NK-92 treated with Interleukin-12 subunit alpha and Interleukin-12 subunit beta, amount 100 ng/mL, for 24 hours (cell line): ENCODE measurements at places on chromosomes 12 and 14.

DNA sequence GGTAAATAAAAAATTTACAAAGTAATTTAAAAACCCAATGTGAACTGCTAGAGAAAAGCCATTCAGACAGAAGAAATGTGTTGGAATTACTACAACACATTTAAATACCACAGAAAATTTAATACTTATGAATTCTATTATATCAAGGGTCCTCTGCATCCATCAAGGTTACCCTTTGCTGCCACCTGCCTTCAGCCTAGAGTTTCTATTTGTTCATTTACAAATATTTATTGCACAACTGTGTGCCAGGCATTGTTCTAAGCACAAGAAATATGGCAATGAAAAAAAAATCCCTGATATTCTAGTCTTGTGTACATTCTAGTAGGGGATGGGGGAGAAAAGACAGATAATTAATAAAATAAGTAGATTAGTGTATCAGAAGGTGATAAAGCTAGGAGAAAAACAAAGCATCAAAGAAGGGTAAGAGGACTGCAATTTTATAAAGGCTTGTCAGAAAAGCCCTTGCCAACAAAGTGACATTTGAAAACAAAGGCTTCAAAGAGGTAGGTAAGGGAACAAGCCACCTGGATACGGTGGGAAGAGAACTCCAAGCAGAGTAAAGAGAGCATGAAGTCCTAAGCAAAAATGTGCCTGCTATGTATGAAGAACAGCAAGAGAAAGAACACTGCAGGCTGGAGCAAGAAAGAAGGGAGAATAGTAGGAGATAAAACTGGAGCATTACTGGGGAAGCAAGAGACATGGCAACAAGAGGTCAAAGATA is 59.1 kb upstream of the SLC6A13 start:
- DNase-seq, result no peak

DNA sequence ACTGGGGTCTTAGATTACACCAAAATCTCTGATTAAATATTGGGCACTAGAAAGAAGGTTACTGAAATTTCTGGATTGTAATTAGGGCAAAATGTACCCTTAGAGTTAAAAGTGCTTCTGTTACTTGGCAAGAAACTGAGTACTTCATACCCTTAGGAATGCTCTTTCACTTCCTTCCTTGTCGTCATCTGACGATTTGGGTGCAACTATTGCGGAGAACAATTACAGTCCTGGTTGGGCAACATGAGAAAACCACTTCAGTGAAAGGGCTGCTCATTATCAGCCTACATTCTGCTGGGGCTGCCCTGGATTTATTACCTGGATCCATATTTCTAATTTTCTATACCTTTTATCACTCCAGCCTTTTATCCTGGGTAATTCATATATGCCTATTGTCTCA is 348.5 kb upstream of the MDGA2 start:
- no peak for DNase-seq

DNA sequence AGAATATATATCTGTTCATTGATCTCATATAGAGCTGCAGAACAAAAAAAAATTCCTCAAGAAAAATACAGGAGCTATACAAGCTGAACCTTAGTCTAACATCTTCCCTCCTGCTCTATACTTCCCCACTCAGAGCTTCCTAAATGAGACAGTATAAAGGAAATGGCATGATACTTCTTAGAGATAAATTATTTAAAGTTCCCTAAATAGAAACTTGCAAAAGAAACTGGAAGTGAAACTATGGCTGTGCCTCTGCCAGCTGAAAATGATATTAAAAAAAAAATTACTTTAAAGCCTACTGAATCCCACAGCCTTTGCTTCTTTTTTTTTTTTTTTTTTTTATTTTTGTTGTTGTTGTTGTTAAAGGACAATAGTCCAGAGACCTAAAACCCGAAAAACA is 11.6 kb upstream of the NEK9 start:
- no peak for DNase-seq

DNA sequence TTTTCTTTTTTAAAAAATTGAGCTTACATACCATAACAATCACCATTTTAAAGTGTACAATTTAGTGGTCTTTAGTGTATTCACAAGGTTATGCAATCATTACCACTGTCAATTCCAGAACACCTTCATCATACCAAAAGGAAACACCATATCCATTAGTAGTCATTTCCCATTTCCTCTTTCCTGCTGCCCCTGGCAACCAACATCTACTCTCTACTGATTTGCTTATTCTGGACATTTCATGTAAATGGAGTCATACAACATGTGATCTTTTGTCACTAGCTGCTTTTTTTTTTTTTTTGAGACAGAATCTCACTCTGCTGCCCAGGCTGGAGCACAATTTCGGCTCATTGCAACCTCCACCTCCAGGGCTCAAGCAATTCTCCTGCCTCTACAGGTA is 66.8 kb upstream of the CFL2 start:
- DNase-seq, result no peak

GRCh38 chr12:45974171-45974719 is 16.1 kb downstream of the SCAF11 start:
- DNase-seq, result no peak

GRCh38 chr12:107492393-107493134 is 193.0 kb upstream of the PWP1 start:
- no peak for DNase-seq

- no peak for DNase-seq
Observed at GRCh38 chr12:42237853-42238239, 202 bp downstream of the YAF2 start.

- no peak for DNase-seq
Observed at GRCh38 chr12:41944216-41944615, 200.5 kb downstream of the GXYLT1 start.

- DNase-seq, result no peak
Observed at GRCh38 chr14:100341301-100342031, 18.3 kb downstream of the SLC25A47 start.

- no peak for DNase-seq
Observed at GRCh38 chr14:45290547-45290946, 37.5 kb upstream of the MIS18BP1 start.

GRCh38 chr12:57241402-57242310 is 9.3 kb downstream of the STAC3 start:
- no peak for DNase-seq

DNA sequence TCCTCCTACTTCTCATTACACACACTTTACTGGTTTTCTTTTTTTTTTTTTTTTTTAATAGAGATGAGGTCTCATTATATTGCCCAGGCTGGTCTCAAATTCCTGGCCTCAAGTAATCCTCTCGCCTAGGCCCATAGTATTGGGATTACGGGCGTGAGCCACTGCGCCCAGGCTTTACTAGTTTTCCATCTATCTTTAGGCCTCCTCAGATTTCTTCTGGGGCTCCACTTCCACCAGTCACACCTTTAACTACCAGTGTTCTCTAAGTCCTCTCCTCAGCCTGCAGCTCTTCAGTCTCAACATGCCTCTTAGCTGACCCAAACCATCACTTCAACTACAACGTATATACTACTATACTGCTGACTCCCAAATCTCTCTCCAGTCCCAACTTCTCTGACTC is 10.4 kb downstream of the R3HDM2 start:
- no peak for DNase-seq

DNA sequence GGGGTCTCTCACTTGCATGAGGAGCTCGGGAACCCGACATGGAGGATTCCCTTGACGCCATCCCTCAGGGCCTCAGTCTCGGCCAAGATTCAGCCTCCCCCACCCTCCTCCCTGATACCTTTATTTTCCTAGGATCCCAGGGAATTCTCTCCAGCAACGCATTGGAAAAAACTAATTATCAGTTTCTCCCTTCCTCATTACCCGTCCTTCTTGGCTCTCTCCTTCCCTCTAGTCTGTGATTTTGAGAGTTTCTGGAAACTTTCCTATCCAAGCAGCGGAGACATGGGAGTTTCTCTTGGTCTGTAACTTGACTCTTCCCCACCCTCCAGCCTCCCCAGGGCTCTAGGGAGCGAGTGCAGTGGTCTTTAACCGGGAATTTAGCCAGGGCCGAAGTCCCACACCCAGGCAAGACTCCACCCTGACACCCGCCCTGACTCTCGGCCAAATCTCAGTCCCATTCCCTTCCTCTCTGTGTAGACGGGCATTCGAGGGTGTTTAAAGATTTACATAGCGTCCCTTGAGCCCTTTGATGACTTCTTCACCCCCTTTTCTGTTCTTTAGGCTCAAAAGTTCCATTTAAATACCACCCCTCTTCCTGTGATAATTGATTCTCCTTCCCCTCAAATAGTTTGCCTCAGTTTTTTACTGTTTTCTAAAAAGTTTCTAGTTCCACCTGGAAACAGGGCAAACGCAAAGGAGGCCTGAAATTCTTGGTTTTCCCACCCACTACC is 6.7 kb downstream of the HOXC5 start:
- DNase-seq, result no peak

DNA sequence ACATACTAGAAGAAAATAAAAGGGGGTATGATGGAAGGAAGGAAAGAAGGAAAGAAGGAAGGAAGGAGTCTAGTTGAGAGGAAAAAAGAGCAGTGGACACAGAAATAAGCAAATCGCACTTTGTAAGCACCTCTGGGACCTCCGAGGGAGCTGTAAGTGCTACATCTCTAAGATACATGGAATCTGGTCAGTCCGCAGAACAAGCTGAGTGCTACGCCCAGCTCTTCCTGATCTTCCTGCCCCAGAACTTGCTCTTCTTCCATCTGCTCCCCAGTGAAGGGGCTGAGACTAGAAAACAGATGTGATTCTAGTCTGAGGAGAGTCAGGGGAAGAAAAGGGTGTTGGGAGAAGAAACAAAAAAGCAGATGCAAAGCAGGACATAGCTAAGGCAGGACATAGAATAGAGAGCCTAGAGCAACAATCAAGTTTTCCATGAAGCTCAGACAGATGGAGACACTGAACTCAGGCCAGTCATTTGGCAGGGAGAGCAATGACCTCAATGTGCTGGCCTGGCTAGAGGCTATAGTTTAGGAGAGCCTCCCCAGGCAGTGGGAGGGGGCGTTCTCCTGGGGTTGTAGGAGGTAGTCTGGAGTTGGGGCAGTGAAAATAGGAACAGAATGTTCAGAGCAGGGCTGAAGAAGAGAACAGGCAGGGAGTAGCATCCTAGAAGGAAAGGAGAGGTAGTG is 1.7 kb upstream of the MFAP5 start:
- DNase-seq, result no peak

- DNase-seq, result no peak
Observed at GRCh38 chr12:120939523-120939922, 35.4 kb upstream of the SPPL3 start.

DNA sequence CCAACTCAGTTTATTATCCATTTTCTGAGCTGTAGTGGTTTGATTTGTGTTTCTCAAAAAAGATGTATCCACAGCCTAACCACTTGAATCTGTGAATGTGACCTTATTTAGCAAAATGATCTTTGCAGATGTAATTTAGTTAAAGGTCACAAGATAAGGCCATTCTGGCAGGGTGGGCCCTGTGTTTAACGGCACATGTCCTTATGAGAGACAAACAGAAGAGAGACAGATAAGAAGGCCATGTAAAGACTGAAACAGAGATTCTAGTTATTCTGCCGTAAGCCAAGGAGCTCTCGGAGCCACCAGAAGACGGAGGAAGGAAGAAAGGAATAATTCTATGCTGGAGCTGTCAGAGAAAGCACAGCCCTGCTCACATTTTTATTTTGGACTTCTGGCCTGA is 374.2 kb downstream of the PRKD1 start:
- no peak for DNase-seq

DNA sequence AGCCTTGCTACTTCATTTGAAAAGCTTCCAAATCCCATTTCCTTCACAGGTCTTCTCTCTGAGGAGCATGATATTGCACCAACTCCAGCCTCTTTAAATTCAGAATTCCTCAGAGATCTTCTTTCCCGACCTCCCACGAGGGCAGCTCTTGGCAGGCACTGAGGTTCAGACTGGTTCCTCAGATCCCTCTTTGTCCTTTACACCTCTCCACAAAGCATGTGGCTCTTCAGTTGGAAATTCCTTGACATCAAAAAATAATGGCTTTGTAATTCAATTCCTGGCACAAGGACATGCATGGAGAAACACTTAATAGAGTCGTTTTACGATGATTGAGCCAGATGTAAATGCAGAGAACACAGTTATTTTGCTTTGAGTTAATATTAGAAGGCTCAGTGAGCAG is 63.2 kb upstream of the TMX1 start:
- no peak for DNase-seq

DNA sequence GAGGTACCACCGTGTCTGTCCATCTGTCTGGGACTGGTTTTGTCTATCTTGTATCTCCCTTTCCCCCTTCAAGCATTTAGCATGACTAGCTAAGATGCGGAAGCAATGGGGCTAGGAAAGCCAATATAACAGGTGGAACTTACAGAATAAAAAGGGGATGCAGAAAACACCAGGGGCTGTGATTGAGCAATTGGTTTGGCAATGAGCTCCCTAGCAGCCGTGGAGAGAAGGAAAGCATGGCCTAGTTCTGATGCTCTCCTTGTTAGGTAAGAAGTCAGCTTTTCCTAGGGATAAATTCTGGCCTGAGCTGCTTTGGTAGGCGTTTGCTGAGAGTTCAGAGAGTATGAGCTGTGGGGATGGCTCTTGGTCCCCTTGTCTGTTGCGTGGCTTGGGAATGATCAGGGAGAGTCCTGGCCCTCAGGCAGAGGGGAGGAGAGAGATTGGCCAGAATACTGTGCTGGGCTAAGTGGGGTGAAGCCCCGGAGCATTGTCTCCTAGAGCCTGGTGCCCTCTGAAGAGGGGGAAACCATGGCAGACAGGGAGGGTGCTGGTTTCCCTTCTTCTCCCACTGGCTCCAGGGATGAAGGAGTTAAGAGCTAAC is 7.1 kb downstream of the SETD1B start:
- DNase-seq, result no peak

DNA sequence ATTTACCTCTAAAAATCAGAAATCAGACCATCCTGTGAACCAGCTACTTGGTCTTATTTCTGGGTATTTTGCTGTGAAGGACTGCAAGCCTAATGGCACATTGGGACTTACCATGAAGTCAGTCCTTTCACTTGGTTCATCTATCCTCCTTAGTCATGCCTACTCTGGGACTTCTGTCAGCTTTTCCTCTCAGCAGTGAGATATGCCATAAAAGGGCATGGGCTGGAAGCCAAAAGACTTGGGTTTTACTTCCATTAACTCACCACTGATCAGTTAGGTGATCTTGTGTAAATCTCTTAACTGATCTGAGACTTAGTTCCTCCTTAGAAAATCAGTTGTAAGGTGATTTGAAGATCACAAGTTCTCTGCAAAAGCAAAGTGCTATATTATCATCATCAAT is 116.5 kb downstream of the PAH start:
- DNase-seq, result no peak
